ENCODE measurements at places on chromosomes 6 and 20.

DNA sequence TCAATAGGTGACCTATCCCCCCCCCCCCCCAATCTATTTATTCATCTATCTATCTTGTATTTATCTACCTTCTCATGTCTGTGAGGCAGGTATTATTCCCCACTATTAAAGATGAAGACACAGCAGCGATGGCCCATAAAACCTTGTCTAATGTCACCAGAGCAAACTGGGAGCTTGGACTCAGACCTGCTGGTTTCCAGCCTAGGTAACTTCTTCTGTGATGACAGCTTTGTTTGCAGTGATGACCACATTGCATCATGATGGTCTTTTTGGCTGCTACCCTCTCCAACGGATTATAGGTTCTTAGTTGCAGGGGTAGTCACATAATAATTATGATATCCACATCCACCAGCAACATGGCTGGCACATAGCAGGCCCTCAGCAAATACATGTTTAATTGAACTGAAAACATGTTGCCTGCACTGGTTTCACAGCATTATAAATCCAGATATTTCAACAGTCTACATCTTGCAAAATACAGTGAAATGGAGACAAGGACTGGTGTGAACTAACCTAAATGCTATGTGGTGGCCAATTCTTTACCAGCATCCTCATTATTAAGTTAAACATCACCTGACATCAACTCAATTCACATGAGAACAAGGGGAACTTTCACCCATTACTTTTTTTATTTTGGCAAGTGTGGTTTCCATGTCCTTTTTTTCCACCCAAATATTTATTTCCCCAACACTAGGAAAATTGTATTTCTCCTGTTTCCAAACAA is 712.5 kb upstream of the NRSN1 start:
- no peak for DNase-seq

DNA sequence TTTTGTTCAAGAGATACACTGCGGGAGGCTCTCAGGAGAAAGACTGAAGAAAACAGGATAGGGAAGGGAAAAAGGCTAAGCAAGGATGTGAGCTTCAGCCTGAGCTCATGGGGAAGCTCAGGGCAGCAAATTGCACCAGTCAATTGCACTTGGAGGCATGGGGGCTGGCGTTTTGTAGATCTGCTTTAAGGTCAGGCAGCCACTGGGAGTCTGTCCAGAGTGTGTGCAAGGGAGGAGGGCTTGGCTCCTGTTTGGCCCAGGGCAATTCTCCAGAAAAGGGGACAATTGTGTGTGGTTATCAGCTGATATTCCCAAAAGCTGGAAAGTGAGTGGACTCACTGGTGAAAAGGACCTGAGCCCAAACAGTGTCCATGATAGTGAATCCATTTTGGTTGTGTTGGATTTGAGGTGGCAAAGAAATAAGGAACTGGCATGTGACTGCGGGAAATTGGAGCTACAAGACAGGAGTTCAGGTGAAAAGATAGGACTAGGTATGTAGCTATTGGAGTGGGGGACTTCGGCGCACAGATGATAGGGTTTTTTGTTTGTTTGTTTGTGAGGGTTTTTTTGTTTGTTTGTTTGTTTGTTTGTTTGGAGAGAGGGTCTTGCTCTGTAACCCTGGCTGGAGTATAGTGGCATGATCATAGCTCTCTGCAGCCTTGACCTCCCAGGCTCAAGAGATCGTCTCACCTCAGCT is 22.3 kb upstream of the IER3 start:
- DNase-seq = no peak

DNA sequence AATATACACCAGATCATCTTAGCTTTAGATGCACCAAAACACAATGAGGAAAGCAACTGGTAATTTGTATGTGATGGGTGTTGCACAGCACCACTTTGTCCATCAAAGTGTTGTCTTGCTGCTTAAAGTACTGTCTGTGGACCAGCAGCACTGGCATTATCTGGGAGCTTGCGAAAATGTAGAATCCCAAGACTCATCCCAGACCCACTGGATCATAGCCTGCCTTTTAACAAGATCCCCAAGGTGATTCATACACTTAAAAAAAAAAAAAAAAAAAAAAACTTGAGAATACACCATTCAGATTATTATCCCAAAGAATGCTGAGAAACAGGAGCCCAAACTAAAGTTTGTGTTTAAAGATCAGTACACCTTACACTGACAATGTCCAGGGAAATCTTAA is 123.4 kb downstream of the TASP1 start:
- DNase-seq = no peak

DNA sequence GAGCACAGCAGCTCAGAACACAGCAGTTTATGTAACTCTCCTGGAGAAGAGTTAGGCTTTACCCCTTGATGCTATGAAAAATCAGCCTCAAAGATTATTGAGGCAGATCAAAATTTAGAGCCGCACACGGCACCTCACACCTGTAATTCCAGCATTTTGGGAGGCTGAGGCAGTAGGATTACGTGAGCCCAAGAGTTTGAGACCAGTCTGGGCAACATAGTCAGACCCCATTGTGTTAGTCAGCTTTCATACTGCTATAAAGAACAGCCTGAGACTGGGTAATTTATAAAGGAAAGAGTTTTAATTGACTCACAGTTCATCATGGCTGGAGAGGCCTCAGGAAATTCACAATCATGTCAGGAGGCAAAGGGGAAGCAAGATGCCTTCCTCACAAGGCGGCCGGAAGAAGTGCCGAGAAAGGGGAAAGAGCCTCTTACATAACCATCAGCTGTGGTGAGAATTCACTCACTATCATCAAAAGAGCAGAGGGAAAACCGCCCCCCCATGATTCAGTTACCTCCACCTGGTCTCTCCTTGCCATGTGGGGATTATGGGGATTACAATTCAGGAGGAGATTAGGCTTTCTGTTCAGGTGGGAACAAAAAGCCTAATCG is 87.7 kb downstream of the SGK1 start:
- DNase-seq = no peak

GRCh38 chr20:25467441-25467840 is 60.0 kb downstream of the GINS1 start:
- no peak for DNase-seq

- no peak for DNase-seq
Measured at GRCh38 chr6:37007340-37008043, 2.0 kb downstream of the FGD2 start.

- no peak for DNase-seq
Measured at GRCh38 chr6:166313255-166314070, 5.3 kb upstream of the PRR18 start.

- no peak for DNase-seq
Measured at GRCh38 chr6:47187113-47187512, 122.6 kb downstream of the TNFRSF21 start.

DNA sequence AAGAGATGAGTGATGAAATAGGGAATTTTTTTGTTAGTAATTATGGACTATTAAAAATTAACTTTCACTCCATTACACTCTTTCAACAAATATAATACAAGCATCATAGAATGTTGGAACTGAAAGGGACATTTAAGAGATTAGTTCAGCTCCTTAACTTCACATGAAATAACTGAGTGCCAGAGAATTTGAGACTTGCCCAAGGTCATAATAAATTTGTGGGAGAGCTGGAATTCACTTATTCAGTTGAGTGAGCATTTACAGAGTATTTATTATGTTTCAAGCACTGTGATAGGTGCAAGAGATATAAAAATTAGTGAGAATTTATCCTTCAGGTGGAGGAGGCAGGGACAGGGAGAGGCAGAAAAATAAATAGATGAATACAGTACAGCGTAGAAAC is 154.6 kb downstream of the KCNQ5 start:
- no peak for DNase-seq

DNA sequence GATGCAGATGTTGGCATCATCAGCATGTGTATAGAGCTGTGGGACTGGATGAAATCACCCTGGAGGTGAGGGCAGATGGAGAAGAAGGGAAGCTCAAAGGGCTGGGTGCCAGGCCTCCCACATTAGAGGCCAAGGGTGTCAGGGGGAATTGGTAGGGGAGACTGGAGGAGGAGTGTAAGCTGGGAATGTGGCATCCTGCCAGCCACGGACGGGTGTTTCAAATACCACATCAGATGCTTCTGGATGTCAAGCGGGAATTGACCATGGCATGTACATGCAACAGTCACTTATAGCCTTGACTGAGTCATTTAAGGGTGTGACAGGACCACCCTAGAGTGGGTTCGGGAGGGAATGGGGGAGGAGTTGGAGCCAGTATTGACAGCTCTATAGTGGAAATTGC is 9.6 kb downstream of the ERGIC3 start:
- no peak for DNase-seq

DNA sequence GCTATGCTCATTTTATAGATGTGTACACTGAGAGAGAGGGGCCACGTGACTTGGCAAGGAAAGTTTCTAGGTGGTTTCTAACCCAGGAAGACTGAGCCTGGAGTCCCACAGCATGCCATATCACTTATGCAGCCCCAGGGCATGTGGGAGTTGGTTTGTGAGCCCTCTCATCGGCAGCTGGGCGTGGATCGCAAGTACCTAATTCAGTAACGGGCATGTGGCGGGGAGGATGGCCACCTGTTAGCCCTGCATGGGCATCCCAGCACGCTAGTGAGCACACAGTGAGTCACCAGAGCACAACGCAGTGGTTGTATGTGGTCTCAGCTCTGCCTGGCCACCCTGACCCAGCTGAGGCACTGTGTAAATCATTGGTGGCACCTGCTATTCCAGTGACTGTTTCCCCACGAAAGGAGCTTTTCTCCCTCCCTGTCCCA is 88.3 kb downstream of the NINL start:
- no peak for DNase-seq

GRCh38 chr6:128557081-128557480 is 36.7 kb upstream of the PTPRK start:
- DNase-seq = no peak

- no peak for DNase-seq
Measured at GRCh38 chr6:75532521-75532920, 38.9 kb upstream of the FILIP1 start.

GRCh38 chr6:145756170-145756662 is 20.9 kb upstream of the EPM2A start:
- DNase-seq = no peak

GRCh38 chr20:49799698-49800097 is 12.9 kb upstream of the SLC9A8 start:
- DNase-seq = no peak

All from stimulated activated CD8-positive, alpha-beta memory T cell treated with anti-CD3 and anti-CD28 coated beads, Interleukin-4, amount 100 ng/mL, for 4 hours (primary cell).